ENCODE measurements at places on chromosomes 6 and 20.

- DNase-seq, result no peak
Observed at GRCh38 chr6:108453601-108454185, 107.0 kb upstream of the FOXO3 start.

DNA sequence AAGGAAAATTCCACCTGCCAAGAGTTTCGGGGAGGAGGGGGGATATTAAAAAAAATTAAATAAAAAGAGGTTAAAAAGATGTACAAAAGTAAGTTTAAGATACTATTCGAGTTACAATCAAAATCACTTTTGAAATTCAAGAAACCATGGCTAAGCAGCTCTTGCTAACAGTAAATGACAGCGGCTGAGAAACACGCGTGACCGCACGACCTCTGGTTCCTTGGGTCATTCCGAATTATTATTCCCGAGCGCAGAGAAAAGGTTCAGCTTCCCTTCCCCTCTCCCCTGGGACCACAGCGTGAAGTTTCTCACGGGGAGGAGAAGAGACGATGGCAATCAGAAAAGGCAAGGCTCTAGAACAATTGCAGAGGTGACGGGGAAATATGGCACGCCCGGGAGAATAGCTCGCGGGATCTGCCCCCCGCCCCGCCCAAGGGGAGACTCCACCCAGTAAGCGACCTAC is 496 bp downstream of the TMEM242 start:
- peak; percentile 81 for DNase-seq

DNA sequence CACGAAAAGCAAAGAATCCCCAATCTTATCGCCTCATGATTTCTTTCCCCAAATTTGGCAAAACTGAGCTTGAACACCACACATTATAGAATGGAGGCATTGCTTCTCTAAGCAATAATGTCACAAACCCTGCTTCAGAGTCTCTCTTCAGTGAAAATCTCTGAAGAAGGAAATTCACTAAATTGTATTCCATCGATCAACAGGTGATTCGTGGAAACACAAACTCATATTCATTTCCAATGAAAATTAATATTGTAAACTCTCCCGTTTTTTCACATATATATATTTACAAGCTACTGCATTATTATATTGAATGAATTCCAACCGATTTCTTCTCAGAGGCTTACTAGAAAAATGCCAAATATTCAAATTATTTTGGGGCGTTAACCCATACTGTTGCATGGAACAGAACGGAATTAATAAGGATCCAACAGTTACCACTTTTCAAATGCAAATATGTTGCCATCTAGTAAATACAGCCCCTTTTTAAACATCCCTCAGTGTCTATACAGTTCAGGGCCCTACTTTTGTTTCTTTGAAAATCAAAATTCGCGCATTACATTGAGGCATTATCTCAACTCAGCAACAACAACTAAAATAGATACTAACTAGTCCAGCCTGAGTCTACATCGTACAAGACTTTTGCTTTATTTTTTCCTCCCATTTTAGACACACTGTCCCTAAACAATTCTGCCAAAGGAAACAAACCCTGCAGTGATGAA is 1.3 kb downstream of the KIF13A start:
- DNase-seq, result no peak

GRCh38 chr6:33758815-33759216 is 12.1 kb upstream of the IP6K3 start:
- DNase-seq, result no peak

DNA sequence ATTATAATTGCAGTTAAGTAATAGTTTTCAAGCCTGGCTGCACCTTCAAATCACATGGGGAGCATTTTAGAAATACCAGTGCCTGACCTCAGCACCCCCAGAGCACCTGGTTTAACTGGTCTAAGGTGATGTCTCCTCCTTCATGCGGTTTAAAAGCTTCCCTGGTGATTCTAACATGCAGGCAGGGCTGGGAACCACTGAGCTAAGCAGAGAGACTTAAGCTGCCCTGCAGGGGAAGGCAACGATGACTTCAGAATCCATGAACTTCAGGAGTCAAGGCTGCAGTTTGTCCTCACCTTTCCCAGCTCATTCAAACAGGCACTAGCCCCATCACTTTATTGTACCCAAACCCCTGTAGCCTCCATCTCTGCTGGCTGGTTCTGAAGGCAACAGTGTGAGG is 6.1 kb upstream of the DTNBP1 start:
- no peak for DNase-seq

GRCh38 chr6:31712296-31712695 is 2.9 kb upstream of the LY6G6D start:
- DNase-seq, result no peak

- DNase-seq, result no peak
Observed at GRCh38 chr6:149132336-149132735, 185.2 kb upstream of the TAB2 start.

- no peak for DNase-seq
Observed at GRCh38 chr20:31322504-31322903, 14.1 kb upstream of the DEFB116 start.

GRCh38 chr6:13375360-13375878 is 47.1 kb upstream of the TBC1D7 start:
- DNase-seq, result peak; percentile 58

Measured in activated naive CD8-positive, alpha-beta T cell treated with anti-CD3 and anti-CD28 coated beads, Interleukin-2, amount 50 U/mL, for 24 hours (primary cell).